Esophagus mucosa (tissue), 1 donor: ENCODE measurements at places on chromosomes 7 and 10.
A peak's percentile ranks its signal among the peaks of the same experiment; 100 is the strongest.

- ATAC-seq: no peak
These were observed 2.3 kb upstream of the INSYN2A start for GRCh38 chr10:127198721-127199120.

DNA sequence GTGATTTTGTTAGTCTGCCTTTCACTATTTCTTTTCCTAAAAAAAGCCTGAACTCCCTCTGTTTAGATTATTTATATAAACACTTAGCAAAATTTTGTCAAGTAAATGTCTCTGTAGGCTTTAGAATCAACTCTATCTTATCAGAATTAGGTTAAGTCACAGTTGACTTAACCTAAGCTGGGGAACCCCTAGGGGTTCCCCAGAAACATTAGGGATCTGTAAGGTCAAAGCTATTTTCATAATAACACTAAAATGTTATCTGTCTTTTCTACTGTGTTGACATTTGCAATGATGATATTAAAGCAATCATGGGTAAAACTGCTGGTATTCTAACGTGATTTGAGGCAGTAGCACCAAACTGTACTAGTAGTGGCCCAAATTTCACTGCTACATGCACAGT, 24.3 kb downstream of the DYNC1I1 start:
- no peak for ATAC-seq

GRCh38 chr10:119358152-119358512, 150.8 kb downstream of the GRK5 start:
- ATAC-seq: no peak

DNA sequence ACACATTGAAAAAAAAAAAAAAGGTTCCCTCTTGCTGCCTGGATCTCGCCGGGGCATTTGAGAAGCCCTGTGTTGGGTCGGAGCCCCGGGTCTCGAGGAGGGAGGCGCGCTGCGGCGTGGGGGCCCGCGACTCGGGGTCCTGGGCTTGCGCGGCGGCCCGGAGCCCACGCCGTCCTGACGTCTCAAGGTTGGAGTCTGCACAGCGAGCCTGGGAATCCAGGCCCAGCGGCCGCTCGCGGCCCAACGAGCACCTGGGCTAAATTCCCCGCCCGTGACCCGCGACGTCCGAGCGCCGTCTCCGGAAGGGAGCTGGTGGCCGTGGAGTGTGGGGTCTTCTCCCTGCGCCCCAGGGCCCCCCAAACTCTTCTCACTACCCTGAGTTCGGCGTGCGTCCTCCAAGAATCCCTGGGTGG, 1.4 kb upstream of the CTBP2 start:
- ATAC-seq: peak; percentile 3

DNA sequence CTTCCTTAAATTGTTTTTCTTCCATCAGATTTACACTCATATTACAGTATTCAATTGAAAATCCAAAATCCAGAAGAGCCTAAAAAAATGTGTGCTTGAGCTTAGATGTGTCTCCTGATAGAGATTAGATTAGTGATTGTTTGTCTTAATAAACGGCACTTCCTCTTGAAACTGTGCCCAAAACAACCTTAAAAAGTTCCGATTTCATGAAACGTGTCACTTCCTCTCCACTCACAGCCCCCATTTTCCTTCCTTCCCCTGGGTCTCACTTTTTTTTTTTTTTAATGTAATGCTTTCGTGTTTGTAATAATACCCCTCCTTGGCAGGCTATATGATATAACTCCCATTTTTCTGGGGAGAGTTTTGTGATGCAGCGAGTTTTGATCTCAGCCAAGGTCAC, 114.8 kb upstream of the ADO start:
- no peak for ATAC-seq

DNA sequence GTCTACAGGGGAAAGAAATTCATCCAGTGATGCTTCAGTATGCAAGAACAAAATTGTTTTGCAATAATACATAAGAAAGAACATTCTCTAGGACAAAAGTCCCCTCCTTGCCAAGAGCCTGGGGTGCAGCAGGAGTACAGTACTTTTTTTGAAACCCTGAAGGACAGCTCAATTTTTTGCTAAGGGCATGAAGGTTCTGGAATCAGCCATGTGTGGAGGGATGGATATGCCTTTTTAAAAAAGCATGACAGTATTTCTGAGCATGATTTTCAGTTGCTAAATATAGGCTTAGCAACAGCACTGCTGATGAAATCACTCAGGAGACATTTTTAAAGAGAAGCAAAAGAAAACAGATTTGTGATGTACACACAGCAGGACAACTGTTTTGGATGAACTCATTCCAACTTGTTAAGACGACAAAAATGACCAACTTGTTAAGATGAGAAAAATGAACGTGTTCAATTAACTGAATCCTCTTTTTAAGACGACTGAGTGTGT, 39.3 kb downstream of the HBP1 start:
- no peak for ATAC-seq

GRCh38 chr7:41006306-41006995, 696.4 kb downstream of the INHBA start:
- ATAC-seq: peak; percentile 64

- ATAC-seq: no peak
These were observed 27.9 kb upstream of the LOXL4 start for GRCh38 chr10:98295907-98296306.

DNA sequence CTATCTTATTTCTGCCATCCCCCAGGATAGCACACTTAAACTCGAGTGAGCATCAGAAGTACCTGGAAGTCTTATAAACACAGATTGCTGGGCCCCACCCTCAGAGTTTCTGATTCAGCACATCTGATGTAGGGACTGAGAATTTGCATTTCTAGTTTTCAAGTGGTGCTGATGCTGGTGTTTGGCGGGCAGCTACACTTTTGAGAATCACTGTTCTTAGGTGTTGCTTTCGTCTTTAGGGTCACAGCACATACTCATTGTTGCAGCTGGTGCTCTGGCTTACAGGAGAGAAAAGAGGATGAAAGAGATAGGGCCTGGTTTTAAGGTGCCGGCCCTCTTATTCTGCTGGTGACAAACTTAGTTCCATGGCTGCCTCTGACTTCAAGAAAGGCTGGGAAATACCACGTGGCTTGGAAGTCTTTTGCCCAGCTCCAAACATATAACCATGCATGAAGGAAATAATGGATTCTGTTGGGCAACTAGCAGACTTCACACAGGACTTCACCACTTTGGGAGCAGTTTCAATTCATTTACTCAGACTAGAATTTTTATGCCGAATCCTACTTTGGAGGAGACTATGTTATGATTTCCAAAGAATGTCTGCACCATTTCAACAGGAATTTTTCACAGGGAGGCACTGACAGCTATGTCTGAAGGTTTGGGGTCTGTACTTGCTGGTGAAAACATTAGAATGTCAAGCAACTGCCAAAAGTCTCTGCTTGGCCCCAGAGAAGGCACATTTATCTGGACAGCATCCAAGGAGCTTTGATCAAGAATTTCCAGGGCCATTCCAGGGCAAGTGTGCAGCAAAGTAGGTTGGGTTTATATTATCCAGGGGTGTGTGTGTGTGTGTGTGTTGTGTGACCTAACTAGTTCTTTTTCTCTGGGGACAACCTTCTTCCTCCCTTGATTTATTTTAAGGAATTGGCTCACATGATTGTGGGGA, 6.9 kb upstream of the MINDY4 start:
- no peak for ATAC-seq

GRCh38 chr7:133837224-133837623, 289.9 kb upstream of the LRGUK start:
- ATAC-seq: no peak
